NCI-H69 (cell line): ENCODE measurements at places on chromosomes 3 and 15.

GRCh38 chr3:194720048-194720447, 34.4 kb downstream of the FAM43A start:
- DNase-seq = peak; percentile 73

- peak; percentile 38 for DNase-seq
Observed at GRCh38 chr3:171187706-171188290, 161.3 kb upstream of the SLC2A2 start.

DNA sequence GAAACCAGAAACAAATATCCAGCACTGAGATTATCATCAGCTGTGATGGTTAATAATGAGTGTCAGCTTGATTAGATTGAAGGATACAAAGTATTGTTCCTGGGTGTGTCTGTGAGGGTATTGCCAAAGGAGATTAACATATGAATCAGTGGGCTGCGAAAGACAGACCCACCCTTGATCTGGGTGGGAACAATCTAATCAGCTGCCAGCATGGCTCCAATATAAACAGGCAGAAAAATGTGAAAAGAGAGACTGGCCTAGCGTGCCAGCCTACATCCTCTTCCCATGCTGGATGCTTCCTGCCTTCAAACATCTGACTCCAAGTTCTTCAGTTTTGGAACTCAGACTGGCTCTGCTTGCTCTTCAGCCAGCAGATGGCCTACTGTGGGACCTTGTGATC, 869.5 kb downstream of the SI start:
- DNase-seq = no peak

- DNase-seq = peak; percentile 2
Observed at GRCh38 chr3:138124706-138125355, 7.4 kb downstream of the A4GNT start.

- DNase-seq = peak; percentile 23
Observed at GRCh38 chr3:194040516-194041273, 95.3 kb upstream of the HES1 start.

- DNase-seq = no peak
Observed at GRCh38 chr3:156459434-156459833, 95.5 kb downstream of the SSR3 start.

DNA sequence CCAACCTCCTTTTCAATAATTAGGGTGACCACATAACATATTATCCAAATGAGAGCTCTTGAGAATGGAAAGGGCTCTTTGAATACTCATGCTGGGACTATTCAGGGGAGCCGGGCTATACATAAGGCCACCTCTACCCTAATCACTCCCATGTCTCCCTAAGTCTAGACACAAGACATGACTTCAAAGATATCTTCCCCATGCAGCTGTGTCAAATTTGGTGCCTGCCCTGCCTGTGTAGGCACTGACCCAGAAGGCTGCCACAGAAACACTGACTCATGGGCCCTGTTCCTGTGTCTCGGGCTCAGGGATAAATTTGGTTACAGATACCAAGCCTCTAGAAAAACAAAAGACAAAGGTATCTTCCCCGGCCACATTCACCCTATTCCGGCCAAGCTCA, 70.3 kb downstream of the MYLK start:
- DNase-seq = no peak

GRCh38 chr3:115363071-115363470, 216.0 kb upstream of the ZBTB20 start:
- DNase-seq = no peak

DNA sequence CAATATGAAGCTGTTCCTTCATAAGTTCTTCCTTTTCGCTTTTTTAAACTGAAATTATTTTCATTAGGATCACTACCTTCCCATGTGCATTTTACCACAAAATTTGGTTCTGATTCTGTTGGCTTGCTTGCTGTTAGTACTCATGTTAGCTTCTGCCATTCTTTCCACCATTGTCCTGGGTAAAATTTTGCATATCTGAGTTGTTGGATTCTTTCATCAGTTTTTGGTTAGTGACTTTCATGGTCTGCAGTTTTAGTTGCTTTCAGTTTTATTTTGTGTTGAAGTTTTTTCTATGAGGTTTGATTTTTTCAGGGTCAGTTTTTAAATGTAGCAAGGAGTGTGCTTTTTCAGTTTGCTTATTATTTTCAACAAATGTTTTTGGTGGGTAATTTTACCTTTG, 71.9 kb downstream of the SMAD3 start:
- DNase-seq = no peak

DNA sequence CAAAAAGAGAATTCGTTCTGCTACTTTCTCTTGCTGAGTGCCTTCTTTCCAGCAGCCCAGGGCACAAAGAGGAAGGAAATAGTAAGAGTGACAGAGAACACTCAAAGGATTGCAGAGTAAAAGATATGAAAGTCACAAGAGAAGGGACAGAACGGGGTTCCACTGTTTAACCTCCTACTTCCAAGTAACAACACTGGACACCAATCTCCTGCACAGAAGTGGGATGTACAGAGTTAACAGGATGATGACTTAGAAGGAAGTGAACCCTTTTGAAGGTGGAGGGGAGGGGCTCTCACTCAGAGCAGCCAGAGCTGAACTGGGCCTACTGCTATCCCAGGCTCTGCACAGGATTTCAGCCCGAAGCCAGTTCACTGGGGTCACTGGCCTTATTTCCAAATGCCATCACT, 130.1 kb upstream of the PRICKLE2 start:
- DNase-seq = peak; percentile 15

DNA sequence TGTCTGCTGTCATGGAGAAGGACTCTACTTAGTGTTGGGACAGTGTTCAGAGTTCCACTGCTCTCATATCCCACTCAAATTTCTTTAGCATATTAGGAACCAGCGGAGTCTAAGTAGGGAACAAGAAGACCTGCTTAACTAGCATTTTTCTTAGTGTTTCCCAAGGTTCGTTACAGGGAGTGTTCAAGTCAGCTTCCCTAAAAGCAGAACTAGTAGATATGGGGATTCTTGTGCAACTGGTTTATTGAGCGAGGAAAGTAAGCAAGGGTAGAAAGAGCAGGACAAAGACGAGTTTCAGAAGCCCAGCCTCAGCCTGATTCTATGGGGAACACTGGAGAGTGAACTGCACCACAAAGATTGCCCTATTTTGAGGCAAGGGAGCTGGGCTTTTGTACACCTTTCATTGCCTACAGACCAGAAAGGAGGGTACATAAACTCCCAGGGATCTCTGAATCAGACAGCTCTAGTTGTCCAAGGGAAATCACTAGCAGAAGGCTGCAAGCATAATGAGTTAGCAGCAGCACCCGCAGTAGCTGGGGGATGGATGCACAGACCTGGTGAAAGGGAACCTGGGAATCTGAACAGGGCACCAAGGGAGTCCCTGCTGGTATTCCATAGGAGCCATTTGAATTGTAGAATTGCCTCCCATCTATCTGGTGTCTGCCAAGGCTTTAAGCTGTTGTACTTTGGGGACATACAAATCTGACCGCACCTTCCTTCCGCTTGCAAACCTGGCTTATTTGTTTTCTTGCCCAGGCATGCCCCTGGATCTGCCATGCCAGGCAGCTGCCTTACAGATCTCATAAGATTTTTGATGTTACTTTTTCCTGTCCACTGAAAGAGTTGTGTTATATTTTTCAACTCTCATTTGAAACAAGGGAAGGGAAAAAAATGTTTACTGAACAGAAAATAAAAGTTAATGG, 15.1 kb downstream of the CMTM7 start:
- DNase-seq = peak; percentile 77

DNA sequence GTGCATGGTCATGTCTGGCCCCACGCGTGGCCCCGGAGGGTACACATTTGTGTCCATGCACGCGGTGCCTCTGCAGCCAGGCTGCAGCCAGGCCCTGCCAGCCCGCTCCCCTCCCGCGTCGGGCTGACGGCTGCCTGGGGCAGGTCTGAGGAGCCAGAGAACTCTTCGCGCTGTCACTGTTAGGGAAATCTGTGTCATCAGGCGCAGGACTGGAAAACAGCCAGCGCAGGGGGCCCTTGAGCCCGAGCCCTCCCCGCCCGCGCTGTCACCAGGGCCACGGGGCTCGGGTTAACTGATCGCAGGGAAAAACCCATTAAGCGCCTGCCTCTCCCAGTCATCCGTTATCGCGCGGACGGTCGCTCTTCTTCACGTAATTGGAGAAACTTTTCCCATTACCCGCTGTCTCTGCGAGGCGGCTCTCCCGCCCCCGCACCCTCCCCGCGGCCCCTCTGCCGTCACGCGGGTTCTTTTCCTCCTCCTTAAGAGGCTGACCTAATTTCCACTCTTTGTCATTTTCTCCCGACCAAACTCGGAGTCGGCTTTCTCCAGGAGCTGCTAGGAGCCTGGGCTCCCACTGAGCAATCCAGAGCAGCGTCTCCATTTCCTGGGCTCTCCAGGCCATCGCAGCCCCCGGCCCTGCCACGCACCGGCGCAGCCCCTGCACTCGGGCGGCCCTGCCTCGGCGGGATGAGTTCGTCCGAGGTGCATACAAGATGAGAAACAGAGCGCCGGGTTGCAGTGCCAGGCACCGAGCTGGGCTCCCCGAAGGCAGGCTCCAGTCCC, 57.5 kb upstream of the PRR23E start:
- peak; percentile 61 for DNase-seq

GRCh38 chr3:95539950-95540483, 1274.4 kb upstream of the EPHA6 start:
- DNase-seq = no peak

DNA sequence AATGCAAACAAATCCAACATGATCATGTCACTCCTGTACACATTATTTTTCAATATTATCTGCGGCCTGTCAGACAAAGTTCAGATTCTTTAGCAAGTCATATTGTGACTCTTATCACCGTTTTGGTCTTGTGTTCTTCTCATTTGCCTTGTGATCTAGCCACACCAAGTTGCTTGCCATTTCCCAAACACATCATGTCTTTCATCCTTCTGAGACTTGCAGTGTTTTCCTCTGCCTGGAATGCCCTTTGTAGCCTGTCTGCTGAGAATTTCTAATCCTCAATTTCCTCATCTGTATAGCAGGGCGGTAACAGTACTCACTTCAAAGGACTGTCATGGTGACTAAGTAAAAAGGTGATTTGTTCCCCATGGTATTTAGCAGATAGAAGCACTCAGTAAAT, 135.0 kb downstream of the GREM1 start:
- DNase-seq = no peak

- DNase-seq = no peak
Observed at GRCh38 chr3:108292450-108292849, 3.9 kb upstream of the HHLA2 start.

DNA sequence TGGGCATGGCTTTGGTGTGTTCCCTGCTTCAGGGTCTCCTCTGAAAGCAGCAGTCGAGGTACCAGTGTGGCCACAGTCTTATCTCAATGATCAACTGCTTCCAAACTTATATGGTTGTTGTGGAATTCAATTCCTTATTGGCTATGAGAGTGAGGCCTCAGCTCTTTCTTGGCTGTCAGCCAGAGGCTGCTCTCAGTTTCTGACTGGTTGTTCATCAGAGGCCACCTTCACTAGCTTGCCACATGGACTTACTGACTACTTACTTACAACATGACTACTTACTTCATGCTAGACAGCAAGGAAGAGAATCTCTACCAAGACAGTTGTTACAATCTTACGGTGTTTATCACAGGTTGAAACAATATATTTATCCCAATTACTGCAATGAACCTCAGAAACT, 789.2 kb downstream of the DIPK2A start:
- DNase-seq = no peak

- no peak for DNase-seq
Observed at GRCh38 chr15:56794553-56795329, 61.4 kb upstream of the ZNF280D start.

DNA sequence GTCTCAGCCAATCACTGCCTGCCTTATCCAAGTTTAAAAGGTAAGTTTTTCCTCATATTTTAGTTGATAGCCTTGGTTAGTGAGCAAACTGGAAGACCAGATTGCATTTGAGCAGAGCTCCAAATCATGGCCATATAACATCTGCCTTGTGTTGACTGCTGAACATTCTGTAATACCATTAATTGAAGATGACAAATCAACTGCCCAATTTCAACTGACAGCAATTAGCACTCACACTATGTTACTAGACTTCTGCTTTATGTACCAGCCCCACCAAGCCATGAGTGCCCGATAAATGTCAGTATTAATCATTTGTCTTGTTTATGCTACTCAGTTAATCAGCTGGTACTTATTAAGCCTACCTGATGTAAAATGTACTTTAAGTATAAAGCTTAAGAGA, 83.1 kb downstream of the CGGBP1 start:
- peak; percentile 8 for DNase-seq

DNA sequence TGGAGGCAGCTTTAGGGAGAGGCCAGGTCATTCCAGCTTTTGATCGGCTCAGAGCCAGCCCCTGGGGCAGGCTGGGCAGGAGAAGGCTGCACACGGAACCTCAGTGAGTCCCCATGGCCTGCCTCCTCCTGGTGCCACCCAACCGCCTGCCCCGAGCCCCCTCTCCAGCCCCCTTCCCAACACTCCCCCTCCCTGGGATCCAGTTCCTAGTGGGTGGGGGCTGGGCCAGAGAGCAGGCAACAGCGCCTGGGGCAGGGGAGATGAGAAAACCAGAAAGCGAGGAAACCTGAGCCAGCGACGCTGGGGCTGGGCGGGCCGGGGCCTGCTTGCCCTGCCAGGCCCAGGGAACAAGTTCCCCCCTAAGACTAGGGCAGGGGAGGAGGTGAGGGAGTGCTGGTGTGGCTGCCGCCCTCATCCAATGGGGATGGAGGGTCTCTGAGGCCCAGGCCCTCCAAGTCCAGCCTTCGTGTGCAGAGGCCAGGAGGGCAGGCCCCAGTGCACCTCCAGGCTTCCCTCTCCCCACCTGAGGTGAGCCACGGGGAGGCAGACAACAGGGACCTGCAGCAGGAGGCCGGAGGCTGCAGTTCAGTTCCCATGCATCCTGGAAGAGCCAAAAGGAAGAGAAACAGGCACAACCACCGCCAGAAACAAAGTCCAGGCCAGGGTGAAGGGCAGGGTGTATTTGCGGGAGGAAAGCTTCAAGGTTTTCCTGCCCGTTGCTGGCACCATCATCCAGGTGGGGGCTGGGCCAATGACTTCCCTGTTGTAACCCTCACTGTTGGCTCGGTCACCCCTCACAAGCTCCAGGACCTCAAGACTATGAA, 4.0 kb upstream of the SEMA3F start:
- DNase-seq = no peak

DNA sequence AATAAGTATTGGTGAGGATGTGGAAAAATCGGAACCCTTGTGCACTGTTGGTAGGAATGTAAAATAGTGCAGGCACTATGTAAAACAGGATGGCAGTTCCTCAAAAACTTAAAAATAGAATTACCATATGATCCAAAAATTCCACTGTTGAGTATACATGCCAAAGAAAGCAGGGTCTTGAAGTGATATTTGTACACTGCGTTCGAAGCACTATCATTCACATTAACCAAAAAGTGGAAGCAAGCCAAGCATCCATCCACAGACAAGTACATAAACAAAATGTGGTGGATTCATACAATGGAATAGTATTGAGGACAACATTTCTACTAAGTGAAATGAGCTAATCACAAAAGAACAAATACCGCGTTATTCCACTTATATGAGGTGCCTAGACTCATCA, 200.7 kb downstream of the TJP1 start:
- no peak for DNase-seq

DNA sequence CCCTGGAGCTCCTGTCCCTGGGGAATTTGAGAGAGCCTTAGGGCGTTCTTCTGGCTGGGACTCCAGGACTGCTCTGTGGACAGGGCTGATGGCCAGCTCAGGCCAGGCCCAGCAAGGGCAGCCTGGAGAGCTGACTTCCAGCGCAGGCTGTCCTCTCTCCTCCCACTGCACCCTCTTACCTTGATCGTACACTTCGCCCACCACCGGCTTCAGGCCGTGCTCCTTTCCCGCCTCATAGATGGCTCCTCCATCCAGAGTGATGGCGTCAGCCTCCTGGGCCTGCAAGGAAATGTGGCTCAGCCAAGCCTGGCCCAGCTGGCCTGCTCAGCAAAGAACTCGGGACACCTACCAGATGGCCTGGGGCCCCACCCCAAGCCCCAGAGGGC, 3.1 kb downstream of the MELTF start:
- no peak for DNase-seq
